ENCODE measurements at places on chromosomes 7 and 10. TPM values are rescaled to one million over a fixed set of nuclear protein-coding genes. Genes with fewer than 3 reads are reported as not detected.

Gene RSPH10B
- 0.05 TPM for total RNA-seq

Gene CDHR1
- 0.05 TPM for total RNA-seq

Gene COX15
- 30.6 TPM for total RNA-seq

Gene TAS2R41
- not detected for total RNA-seq

Gene ZNF22
- total RNA-seq: 34.7 TPM

Gene HOXA3
- 11.0 TPM for total RNA-seq

Gene NRCAM
- 26.8 TPM for total RNA-seq

Gene GRM3
- total RNA-seq: not detected

Gene OR9A2
- not detected for total RNA-seq

Gene STK31
- 0.05 TPM for total RNA-seq

Gene ACTL6B
- not detected for total RNA-seq

Gene TMEM229A
- total RNA-seq: not detected

Gene PTER
- 10.0 TPM for total RNA-seq

Gene SGCE
- total RNA-seq: 31.9 TPM

Gene NPTX2
- 0.60 TPM for total RNA-seq

Gene MUC3A
- total RNA-seq: not detected

Gene PAX2
- not detected for total RNA-seq

Gene BAMBI
- total RNA-seq: 1.1 TPM

Gene ERVW-1
- total RNA-seq: not detected

Gene AMPH
- total RNA-seq: 0.07 TPM

Gene ZPBP
- total RNA-seq: not detected

Gene CTAGE6
- not detected for total RNA-seq

Gene CHST12
- total RNA-seq: 17.0 TPM

Gene MACC1
- total RNA-seq: not detected

Gene SNCG
- 77.7 TPM for total RNA-seq

Gene AKAP9
- 15.9 TPM for total RNA-seq

Gene GPER1
- 0.79 TPM for total RNA-seq

Measured in mammary microvascular endothelial cell (primary cell).